ENCODE measurements at places on chromosomes 12 and 14. TPM values are rescaled to one million over a fixed set of nuclear protein-coding genes. Genes with fewer than 3 reads are reported as not detected.

Gene C3AR1
- 6.6 TPM for total RNA-seq

- no peak for DNase-seq
Measured at GRCh38 chr14:23694085-23694948, 58.2 kb downstream of the DHRS2 start.

- DNase-seq = peak; percentile 92
Measured at GRCh38 chr12:108302403-108303311, 36.5 kb downstream of the CMKLR1 start.

DNA sequence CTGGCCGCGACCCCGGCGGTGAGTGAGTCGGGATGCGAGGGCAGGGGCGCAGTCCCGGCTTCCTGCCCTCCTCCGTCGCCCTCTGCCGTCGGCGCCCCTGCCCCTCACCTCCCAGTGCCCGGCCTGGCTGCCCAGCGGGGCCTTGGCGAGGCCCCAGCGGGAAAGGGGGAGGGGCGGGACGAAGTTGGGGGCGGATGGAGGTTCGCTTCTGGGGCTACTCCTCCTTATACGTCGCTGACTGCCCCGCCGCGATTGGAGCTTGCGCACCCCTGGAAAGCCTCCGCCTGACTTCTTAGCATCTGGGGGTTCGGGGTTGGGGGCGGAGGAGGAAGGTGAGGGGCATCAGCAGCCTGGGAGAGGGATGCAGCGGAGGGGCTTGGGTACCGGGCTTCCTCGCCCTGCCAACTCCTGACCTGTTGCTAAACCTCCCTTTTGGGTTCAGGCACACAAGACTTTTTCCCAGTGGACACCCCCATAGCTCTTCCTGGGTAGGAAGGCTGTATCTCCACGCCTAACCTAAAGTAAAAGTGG lies 406 bp downstream of the TMEM263 start:
- DNase-seq = peak; percentile 88

DNA sequence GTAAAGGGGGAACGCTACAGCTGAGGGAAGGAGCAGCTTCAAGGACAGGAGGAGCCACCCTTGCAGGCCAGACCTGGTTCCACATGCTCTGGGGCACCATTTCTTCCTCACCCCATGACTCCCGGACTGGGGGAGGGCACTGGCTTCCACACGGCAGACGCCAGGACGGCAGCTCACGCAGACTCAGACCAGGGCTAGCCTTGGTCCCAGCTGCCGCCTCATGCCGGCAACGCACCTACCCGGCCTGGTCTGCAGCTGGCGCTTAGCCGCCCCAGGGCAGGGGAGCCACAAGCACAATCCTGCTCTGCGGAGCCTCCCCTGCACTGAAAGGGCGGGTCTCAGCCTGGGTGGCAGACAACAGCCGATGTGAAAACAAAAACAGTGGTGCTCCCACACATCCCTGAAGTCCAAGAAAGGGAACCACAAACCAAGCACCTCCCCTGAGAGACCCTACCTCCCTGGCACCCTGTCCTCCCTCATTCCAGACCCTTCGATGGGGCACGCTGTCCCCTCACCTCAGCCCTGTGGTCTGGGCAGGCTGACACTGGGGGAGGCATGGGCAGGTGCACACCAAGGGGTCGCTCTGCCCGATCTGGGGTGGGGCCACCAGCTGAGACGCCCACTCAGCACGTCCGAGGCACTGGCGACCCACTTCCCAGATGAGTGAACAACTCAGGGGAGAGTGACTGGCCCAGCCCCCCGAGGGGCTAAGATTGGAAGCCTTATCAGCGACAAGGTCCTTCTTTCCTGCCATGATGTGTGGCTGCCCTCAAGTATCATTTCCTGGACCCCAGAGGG lies 65.0 kb downstream of the CHGA start:
- no peak for DNase-seq

DNA sequence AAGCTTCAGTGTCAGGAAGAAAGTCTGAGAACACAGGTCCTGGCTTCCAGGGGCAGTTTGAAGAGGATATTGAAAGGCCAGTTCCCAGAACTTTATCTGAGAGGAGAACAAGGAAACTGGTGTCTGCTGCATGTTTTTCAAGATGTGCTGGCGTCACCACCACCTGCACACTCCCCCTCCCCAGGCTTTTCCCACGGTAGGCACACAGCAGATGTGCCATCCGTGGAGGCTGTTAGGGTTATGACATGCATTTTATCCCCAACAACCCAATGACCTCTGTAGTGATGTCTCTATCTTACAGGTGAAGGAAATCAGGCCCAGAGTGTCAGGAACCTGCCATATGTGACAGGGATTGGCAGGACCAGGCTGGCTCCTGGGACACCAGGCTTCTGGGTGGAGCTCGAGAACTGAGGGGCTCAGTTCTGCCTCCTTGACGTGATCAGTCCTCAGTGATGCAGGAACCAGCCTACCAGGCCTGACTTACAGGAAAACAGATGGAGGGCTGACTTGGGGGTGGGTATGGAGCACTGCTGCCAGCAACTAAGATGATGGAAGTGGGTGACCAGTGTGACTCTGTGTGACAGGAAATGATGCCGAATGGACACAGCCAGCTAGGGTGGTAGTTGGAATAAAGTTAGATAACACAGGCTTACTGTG lies 16.8 kb downstream of the SLC25A47 start:
- no peak for DNase-seq

DNA sequence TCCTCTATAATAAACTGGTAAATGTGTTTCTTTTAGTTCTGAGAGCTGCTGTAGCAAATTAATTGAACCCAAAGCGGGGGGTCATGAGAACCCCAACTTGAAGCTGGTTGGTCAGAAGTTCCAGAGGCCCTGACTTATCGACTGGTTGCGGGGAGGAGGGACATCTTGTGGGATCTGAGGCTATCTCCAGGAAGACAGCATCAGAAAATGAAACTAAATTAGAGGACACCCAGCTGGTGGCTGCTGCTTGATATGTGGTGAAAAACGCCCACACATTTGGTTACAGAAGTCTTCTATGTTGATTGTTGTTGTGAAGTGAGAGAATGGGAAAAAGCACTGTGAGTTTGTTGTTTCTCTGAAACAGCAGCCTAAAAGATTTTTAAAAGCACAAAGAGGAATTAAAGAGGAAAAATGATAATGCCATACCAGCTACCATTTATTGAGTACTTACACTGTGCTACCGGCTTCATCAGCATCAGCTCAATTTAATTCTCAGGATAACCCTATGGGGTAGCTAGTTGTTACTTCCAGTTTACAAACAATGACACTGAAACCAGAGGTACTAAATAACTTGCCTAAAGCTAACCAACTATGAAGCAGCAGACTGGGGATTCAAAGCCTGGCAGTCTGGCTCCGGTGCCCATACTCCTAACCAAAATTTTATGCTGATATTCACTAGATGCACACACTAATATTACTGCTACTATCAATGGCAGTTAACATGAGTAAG lies 24.3 kb downstream of the DDX24 start:
- DNase-seq = no peak

Gene SLCO1C1
- total RNA-seq = 1.8 TPM

DNA sequence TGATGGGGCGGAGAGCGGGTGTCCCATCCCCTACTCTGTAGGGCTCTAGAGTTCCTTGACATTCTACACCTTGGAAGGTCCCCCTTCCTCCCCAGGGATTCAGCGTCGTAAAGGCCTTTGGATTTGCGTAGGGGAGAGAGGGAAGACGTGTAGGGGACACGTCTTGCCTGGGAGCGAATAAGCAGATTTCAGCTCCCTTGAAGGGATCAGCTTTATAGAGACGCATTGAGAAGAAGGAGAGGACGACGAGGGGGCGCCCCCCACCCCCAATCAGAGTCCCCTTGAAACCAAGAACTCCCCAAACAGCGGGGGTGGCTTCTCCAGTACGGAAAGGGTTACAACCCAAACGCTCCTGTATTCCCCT lies 324 bp downstream of the CALCOCO1 start:
- no peak for DNase-seq

Gene CACNA1C
- total RNA-seq = 165 TPM

DNA sequence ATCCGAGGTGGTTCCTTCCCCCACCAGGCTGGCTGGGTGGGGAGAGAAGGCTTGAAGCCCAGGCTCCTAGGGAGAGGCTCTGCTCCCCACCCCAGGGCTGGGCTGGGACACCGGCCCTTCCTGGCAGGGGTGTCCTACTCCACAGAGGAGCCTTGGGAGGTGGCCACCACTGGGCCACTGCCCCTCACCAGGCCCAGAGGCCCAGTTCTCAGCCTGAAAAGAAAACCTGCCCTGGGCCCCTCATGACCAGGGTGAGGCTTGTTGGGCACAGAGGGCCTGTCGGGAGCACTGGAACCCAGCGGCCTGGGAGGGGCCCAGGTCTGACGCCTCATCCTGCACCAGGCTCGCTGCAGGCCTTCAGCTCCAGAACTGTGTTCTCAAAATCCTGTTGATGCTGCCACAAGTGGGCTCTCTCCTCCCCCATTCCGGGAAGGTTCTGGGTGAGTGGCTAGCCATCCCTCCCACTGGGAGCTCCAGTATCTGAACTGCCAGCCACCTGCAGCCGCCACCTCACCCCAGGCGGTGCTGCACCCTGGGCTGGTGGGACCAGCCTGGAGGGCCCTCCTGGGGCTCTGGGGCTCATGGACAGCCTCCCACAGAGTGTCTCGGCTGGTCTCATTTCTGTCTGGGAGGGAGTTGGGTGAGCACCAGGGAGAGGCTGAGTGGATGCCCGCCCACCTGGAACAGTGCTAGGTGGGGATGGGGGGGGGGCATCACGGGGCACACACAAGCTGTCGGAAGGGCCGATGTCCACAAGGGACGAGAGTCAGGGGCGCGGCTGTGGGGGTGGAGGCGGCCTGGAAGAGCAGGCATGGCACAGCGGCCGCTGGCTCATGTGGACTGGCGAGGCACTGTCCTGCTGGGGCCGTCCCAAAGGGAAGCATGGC lies 11.8 kb downstream of the BAG5 start:
- peak; percentile 81 for DNase-seq

Gene VDR
- total RNA-seq = 2.5 TPM

GRCh38 chr14:76603713-76604112 lies 157.6 kb upstream of the VASH1 start:
- DNase-seq = no peak

DNA sequence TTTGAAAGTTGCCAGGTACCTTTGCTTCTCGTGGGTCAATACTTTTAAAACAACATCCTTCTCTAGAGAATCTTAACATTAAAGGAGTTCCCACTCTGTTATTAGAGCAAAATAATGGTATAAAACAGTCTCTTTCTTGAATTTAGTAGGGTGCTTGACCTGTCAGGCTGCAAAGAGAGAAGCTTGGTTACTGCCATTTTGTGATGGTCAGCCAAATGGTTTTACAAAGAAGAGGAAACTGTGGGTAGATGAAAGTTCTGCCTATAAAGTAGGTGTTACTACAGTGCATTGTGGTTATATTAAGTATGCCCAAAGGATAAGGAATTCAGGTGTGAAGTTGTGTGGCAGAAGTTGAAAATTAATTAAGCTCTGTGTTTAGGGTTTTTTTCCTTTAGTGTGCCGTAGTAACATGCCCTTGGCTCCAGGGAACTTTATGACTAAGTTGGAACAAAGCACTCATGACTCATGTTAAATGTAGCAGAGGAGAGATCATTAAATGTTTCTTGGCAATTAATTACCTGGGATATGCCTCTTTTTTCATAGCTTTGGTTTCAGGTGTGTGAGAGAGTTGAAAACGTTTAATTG lies 354.0 kb upstream of the KITLG start:
- no peak for DNase-seq

Gene SMIM41
- 5.7 TPM for total RNA-seq

DNA sequence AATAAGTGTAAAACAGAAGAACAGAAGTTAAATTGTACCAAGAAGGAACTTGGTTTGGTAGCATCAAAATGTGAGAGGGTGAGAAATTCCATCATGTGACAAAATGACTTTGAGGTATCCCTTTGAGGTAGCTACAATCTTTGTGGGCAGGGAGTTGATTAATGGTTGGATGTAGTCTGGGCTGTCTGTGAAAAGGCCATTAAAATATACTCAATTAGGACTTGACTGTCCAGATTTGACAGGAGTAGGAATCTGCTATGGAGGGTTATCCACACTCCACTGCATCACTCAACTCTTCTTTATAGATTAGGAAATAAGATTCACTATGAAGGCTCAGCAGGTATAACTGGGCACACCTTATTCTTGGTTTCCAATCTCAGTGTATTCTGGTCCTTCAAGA lies 7.4 kb upstream of the YBX3 start:
- DNase-seq = no peak

GRCh38 chr14:76870166-76870565 lies 44.0 kb downstream of the LRRC74A start:
- no peak for DNase-seq

- no peak for DNase-seq
Measured at GRCh38 chr12:119447618-119448017, 113.1 kb downstream of the CCDC60 start.

DNA sequence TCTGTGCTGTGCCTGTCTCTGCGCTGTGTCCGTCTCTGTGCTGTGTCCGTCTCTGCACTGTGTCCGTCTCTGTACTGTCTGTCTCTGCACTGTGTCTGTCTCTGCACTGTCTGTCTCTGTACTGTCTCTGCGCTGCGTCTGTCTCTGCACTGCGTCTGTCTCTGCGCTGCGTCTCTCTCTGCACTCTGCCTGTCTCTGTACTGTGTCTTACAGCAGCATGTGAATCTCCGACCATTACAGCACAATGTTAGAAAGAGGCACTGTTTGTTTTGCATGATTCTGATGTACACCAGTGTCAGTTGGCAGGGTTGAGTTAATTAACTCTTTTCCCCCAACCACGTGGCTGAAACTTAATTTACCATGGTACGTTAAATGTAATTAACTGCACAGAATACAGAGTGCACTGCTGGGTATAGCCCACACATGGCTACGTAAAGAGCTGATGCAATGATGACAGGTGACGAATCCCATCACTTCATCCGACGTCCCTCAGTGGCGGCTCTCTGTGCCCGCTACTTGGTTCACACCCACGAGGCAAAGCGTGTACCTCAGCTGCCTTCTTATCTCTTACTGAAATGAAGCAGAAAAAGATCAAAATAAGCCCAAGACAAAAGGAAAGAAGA lies 127.7 kb upstream of the SFSWAP start:
- DNase-seq = no peak

GRCh38 chr12:64691227-64691794 lies 67.9 kb downstream of the GNS start:
- no peak for DNase-seq

DNA sequence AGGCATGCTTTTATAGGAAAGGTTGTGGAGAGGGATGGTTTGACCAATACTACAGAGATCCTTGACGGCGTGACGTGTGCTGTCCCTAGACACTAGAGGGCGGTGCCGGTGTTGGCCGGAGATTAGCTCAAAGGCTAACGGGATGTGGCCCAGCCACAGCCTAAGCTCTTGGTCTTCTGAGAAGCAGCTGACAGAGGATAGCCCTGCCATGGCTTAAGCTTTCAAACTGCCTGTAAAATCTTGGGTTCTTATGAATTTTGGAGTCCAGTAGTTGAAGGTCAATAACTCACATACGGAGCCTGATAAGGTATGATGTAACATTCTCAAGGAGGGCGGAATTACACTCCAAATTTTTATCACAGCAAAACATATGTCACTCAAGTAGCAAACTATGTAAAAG lies 515.7 kb upstream of the ATXN7L3B start:
- no peak for DNase-seq

Data from sigmoid colon (tissue), 7 donors.